ENCODE measurements at places on chromosomes 12 and 14. TPM values are rescaled to one million over a fixed set of nuclear protein-coding genes. Genes with fewer than 3 reads are reported as not detected.
A peak's percentile ranks its signal among the peaks of the same experiment; 100 is the strongest.

- DNase-seq, result no peak
These were observed 38.6 kb downstream of the BTG1 start for GRCh38 chr12:92107094-92107493.

LRFN5 gene
- 0.97 TPM for total RNA-seq

DNA sequence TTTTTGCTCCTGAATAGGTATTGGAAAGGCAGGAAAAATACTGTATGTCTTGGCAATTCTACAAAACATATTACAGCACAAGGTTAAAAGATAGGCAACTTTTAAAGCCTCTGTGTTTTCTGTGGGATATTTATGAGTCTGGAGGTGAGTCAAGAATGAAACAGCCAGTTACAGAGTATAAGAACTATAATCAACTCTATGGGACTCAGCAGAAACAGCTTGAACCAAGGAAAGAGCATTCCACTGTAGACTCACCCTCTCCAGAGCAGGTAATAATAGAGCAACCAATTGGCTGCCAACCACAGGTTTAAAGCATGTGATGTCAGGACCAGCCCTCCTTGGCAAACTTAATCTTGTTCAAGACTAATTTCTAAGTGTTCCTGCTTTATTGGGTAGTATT is 100.5 kb upstream of the MDM1 start:
- DNase-seq, result peak; percentile 44

DNA sequence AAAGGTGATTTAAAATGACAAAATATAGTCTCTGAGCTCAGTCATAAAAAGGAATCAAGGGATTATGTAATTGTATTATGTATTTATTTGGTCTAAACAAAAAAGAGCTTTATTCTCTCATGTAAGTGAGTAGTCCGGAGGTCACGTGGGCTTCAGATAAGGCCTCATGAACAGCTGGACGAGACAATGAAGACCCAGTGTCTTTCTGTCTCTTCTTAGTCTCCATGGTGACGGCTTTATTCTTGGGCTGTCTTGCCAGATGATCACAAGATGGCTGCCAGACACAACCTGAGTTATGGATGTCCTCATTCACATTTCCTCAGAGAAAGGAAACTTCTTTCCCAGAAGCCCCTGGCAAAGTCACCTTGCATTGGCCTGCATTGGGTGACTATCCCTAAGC is 98.6 kb downstream of the ARF6 start:
- DNase-seq, result no peak

- no peak for DNase-seq
These were observed 53.8 kb downstream of the SETD3 start for GRCh38 chr14:99426813-99427346.

- DNase-seq, result no peak
These were observed 17.8 kb downstream of the SINHCAF start for GRCh38 chr12:31308116-31308515.

PDE3A gene
- 7.1 TPM for total RNA-seq

DENND5B gene
- total RNA-seq, result 11.6 TPM

ACSM4 gene
- not detected for total RNA-seq

- DNase-seq, result peak; percentile 80
These were observed 387.5 kb downstream of the BCAT1 start for GRCh38 chr12:24561411-24561871.

- no peak for DNase-seq
These were observed 9.5 kb downstream of the NDRG2 start for GRCh38 chr14:21015312-21015711.

- DNase-seq, result no peak
These were observed 173.9 kb upstream of the ATF7IP start for GRCh38 chr12:14191612-14192011.

NELL2 gene
- not detected for total RNA-seq

DNA sequence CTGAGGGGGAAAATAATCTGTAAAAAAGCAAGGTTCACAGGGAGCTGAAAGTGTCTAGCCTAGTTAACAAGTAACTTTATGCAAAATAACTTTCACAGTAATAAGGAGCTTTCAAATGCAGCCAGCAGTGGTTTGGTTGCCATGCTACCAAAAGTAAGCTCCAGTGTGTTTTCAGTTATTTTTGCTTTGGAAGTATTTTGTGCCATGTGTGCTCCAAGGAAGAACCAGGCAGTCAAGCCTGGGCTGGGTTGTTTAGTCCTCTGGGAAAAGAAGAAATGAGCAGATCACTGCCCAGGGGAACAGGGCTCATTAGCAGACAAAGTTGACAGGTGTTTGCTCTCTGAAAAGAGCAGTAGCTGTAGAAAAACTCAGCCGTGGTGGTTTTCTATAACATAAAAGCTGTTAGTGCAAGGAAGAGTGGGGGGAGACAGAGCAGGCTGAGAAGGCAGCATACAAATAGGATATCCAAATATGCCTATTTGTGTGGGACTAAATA is 92.8 kb upstream of the TMTC2 start:
- DNase-seq, result no peak

SPTB gene
- total RNA-seq, result under 0.01 TPM

DNA sequence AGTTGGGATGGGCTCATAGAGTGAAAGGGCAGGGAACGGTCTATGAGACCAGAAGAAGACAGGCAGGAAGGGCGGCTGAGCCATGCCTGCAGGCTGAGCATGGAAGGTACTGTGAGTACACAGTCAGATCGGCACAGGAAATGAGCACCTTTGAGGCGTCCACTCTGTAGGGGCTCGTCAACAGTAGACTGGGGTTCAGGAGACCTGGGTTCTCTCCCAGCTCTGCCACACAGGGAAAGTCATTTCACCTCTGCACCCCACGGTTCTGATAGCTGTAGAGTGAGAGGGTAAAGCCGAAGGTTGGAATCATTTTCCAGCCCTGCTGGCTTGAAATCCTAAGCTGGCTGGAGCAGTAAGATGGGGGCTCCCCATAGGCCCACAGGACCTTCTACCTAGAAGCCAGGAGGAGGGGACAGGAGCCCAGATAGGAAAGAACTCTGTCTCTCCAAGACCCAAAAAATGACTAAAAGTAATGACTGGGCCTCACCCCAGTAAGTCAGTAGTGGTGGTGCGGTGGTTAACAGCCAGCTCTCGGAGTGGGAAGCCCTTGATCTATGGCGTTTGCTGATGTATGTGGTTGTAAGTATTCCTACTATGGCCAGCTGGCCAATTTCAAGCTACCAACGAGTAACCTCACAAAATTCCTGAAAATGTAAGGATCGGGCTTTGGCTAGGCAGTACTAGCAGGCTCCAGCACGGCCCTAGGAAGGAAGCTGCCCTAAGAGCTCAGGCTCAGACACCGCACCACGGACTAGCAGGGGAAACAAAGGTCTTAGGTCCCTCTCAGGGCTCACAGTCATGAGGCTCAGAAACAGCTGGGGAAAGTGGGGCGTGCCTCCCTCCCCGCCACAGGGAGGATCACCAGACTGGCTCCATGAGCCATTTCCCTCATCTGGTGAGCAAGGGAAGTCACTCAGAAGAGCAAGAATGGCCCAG is 10.3 kb upstream of the CD27 start:
- DNase-seq, result peak; percentile 50

DNA sequence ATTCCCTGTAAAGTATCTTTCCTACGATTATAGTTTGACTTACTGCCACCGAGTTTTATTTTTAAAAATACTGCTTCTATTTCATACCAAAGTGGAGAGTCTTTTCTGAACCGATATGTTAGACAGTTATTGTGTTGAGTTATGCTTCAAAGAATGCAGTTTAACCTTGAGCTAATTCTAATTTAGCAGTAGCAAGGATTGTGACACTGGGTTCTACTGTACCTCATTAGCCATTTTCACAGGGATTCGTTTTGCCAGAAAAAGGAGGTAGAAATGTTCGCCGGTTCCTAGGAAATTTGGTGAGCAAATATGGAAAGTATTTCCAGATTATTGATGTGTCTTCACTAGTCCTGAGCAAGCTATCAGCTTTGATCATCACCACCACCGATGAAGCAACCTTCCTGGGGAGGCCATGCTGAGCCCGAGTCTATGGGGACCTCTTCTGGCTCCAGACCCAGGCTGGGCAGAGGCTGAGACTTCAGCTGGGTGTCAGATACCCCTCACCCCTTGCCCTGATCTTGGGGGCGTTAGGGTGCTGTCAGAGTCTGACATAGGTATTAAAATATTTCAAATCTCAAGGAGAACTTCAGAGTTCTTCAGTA is 13.6 kb downstream of the GLRX5 start:
- DNase-seq, result no peak

GRCh38 chr14:70680748-70681147 is 39.0 kb downstream of the TTC9 start:
- DNase-seq, result no peak

- no peak for DNase-seq
These were observed 161.0 kb downstream of the RBM19 start for GRCh38 chr12:113804961-113805600.

DNA sequence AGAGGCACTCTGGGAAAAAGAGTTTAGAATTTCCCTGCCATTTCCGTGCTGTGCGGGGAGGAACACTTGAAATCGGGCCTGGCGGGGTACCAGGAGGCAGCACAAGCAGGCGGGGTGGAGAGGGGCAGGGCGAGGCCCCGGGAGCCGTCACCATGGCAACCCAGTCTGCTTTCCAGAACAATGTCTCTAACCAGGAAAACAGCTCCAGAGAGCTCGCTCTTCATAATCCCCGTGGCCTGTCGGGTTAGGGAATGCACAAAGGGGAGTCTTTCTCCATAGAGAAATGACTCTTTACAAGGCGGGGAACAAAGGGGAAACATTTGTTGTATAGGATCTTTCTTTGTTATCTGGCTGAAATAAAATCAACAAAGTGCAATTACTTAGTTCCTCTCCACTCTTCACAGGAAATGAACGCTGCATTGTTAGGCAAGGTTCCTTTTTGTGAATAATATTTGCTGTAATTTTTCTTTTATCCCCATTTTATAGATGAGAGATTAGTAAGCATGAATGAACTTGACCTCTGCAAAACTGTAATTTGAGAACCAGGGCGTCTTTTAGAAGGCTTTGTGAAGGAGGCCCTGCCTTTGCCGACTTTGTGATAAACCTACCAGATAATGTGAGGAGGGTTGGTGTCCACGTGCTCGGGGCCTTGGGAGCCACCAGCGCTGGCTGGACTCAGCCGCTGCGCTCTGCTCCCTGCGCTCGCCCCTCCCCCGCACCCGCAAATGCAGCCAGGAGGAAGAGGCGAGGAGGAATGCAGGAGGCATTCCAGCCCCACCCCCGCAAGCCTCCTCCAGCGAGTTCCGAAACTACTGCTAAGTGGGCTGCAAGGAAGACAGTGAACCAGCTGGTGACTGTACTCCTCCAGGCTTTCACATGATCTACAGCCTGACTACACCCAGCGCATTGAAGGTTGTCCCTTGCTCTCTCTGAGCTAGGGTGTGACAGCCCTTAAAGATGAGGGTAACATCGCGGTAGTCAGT is 105.2 kb upstream of the ATF7IP start:
- peak; percentile 92 for DNase-seq

GRCh38 chr12:46661110-46661845 is 164.5 kb downstream of the SLC38A4 start:
- peak; percentile 91 for DNase-seq

DNA sequence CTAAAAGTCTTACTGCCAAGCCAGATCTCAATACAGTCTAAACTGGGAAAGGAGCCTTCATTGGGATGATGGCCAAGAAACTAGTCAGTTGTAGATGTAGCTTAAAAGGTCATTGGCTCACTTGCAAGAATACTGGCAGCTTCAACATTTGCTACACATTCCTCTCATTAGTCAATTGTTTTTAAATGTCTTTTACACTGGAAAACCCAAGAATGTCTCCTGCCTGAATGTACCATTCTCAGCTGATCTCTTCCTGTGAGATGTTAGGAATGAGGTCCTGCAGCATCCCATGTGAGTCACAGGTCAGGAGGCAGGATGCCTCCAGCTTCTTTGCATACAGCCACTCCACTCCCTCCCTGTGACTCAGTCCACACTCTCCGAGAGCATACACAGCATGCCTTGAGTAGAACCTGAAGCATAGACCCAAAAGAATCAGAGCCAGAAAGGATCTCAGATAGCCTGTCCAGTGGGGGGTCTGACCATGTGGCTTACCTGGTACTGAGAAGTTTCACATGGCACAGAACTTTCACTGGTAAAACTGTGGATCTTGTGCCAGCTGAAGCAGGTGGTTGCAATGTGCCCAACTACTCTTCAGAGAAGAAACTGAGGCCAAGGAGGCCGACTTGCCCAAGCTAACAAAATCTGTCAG is 56.0 kb upstream of the HECTD1 start:
- DNase-seq, result peak; percentile 95

GRCh38 chr14:84064316-84065125 is 1465.4 kb upstream of the FLRT2 start:
- no peak for DNase-seq

DNA sequence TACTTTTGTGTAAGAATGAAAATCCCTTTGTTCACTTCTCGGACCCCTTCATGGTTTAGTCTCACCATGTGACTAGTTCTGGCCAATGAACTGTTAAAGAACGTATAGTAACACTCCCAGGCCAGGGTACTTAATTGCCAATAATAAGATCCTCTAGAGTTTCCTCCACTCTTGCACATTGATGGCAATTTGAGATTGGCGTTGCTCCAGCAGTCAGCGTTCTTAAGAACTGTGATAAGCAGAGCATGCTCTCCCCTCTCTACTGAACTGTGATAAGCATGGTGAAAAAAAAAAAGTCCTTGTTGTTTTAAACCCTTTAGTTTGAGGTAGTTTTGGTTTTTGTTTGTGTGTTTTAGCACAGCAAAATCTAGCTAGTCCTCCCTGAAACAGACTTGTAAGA is 854.5 kb downstream of the SLC6A15 start:
- no peak for DNase-seq

Measured in fibroblast of villous mesenchyme (primary cell).